Activated CD8-positive, alpha-beta memory T cell treated with anti-CD3 and anti-CD28 coated beads for 4 hours (primary cell): ENCODE measurements at places on chromosomes 16 and 17.
A peak's percentile ranks its signal among the peaks of the same experiment; 100 is the strongest.

GRCh38 chr17:48048384-48049126 is 396 bp downstream of the NFE2L1 start:
- no peak for DNase-seq

- no peak for DNase-seq
These were observed 38.4 kb downstream of the RMI2 start for GRCh38 chr16:11383481-11384183.

DNA sequence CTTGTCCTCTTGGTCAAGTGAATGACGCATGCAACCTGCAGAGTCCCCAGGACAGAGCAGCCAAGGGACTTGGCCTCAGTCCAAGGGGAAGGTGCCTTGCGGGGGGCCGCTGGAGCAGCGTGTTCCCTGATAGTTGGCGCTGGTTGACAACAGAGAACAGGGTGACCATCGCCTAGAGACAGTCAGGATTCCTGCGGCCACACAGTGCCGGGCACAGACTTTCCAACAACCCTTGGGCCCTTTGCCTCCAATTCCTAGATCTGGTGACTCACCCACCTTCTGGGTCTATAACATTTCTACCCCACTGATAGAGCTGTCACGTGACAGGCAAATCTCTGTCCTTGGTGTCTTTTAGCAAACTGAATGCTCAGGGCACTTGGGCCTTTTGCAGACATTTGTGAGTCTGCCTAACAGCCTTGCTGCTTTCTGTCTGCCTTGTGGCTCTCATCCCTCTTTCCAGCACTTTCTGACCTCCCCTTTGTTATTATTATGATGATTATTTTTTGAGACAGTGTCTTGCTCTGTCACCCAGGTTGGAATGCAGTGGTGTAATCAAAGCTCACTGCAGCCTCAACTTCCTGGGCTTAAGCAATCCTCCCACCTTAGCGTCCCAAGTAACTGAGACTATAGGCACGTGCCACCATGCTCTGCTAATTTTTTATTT is 11.9 kb upstream of the TEDC2 start:
- no peak for DNase-seq

GRCh38 chr17:29716566-29716965 is 93.9 kb upstream of the CORO6 start:
- no peak for DNase-seq

DNA sequence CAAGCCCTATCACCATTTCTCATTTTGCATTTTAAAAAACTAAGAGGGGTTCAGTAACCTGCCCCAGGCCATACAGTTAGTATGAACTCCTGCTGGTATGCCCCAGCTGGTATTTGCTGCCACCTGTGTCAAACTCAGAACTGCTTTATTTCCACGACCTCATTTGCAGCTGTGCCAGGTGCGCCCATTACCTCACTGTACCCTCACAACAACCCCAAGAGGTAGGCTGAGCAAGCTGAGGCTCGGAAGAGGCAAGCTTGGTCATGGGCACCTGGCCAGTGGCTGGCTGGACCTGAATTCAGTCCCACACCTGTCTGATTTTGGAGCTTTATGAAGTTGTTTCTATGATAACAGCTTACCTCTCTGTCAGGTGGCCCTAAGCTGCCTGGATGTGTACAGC is 7.6 kb downstream of the EPN2 start:
- DNase-seq, result no peak

DNA sequence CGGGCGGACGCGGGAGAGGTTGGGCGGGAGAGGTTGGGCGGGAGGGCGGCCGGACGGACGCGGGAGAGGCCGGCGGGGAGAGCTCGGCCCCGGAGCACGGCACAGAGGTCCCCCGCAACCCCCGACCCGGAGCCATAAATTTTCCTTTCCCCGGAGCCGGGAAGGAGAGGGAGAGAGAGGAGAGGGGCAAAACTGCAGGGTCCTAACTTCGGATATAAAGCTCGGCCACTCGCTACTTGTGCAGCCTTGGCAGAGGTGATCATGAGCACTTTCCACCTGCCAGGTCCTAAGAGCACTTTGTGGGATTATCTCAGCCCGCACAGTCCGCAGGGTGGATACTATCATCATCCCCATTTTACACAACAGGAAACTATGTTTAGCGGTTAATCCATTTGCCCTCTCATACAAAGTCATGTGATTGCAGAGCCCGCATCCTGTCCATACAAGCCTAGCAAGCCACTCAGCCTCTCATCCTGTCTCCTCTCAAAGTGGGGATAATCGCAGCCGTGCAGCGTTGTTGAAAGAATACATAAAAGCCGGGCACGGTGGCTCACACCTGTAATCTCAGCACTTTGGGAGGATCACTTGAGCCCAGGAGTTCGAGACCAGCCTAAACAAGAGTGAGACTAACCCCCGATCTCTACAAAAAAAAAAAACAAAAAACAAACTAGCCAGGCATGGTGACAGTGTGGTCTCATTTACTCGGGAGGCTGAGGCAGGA is 780 bp upstream of the DCAKD start:
- DNase-seq, result peak; percentile 5

DNA sequence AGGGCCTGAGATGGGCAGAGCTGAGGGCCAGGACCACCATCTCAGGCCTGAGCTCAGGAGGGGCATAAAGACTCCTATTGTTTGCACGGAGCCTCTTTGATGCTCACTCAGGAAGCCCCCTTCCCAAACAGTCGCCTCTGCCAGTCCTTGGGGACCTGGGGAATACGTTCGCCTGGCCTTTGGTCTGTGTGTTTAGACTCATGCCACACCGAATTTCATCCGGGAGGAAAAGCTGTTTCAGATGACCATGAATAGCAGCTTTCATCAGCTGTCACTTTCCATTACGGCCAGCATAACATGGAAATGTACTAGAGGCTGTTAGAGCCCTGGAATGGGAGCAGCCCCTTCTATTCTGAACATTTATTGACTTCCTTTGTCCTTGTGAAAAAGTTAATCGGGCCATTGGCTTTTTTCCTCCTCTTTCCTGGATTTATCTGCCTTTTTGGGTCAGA is 139.0 kb downstream of the HS3ST3A1 start:
- no peak for DNase-seq

DNA sequence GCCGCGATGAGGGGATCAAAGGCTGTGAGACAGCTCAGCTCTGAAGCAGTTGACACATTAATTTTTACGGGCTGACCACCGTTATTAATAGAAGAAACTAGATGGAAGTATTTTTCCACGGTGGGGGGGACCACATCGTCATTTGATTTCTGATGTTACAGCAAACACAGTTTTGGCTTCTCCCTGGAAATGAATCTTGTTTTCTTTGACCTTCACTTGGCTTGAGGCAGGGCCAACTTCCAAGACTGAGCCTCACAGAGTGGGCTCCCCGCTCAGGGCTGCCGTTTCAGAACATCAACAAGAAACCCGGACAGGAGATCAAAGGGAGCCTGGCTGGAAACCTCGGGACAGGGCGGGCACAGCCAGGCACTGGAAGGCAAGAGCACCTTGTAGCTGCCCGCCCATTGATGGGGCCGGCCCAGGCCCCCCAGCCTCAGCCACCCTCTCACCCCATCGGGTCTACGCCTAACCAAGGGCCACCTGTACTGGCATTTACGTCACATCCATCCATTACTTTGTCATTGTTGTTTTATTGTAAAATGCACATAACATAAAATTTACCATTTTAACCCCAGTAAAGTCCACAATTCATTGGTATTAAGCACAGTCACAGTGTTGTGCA is 124.6 kb downstream of the C16orf95 start:
- DNase-seq, result no peak

DNA sequence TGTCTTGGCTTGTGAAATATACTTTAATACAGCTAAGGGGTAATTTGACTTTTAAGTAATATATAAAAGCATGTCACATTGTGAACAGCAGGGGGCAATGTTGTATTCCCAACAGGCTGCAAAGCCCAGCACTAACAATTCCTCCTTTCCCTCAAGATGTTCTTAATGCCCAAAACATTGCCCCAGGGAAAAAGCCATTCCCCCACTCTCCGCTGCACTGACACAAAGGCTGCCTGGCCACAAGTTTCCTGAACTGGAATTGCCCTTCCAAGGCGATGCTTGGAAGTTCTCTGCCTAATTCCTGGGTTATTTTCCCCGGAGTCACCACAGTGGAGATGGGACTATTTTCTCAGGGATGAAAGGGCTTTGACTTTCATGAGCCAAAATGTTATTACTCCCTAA is 27.2 kb downstream of the CLEC16A start:
- DNase-seq, result no peak

DNA sequence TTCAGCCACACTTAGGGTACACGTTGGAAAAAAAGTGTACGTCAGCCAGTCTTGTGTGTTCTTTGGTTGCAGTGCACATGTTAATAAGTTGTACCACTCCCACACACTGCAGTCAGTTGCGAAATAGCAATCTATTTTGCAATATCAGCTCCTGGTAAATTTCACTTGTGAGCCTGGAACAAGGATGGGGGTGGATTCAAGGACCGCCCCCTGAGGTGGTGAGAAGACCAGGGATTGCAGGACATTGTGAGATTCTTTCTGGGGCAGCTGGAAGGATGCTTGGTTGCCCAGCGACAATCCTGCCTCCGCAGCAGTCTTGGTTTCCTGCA is 78.6 kb upstream of the ZFHX3 start:
- DNase-seq, result no peak

DNA sequence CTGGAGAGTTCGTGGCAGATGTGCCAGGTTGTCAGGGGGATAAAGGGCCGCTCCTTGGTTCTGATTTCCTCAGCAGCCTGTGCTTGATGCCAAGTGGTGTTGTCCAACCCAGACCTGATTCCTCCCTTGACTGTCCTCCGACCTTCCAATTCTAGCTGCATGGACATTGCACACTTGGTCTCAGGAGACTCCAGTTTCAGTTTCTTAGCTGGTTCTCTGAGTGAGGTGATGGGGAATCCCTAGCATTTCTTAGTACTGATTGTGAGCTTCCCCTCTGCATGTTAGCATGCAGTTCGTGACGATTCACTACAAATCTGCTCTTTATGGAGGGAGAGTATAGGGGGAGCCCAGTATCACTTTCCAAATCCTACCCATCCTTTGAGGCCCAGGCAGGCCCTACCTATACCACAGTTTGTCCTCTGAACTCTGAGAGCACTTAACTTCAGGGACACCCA is 12.4 kb upstream of the CCR7 start:
- DNase-seq, result no peak

DNA sequence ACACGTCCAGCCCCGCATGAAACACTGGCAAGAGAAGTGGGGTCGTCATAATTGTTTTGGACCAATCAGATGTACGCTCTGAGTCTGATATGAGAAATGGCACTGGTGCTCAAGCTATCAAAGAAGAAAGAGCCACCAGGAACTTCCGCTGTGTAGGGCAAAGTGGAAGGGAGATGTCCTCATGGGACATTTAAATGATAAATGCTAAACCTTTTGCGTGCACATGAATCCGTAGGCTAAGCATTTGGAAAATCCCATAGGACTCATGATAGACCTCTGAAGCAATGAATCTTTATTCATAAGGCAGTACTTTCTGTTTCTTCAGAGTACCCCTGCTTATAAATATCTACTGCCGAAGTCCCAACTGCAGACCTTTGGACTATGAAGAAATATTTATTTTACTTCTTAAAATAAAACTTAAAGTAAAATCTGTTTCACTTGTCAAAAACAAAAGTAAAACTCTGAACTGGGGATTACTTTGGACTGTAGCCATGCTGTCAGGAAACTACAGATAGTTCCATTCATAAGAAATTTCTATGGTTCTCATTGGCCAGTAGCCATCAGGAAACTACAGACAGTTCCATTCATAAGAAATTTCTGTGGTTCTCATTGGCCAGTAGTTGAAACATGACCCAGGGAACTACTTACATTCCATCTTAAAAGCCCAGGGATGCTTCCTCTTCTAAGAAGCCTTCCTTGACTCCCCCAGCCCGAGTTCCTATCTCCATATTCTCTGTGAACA is 335.1 kb downstream of the HS3ST4 start:
- no peak for DNase-seq

GRCh38 chr16:72879846-72880245 is 168.1 kb downstream of the ZFHX3 start:
- DNase-seq, result no peak

DNA sequence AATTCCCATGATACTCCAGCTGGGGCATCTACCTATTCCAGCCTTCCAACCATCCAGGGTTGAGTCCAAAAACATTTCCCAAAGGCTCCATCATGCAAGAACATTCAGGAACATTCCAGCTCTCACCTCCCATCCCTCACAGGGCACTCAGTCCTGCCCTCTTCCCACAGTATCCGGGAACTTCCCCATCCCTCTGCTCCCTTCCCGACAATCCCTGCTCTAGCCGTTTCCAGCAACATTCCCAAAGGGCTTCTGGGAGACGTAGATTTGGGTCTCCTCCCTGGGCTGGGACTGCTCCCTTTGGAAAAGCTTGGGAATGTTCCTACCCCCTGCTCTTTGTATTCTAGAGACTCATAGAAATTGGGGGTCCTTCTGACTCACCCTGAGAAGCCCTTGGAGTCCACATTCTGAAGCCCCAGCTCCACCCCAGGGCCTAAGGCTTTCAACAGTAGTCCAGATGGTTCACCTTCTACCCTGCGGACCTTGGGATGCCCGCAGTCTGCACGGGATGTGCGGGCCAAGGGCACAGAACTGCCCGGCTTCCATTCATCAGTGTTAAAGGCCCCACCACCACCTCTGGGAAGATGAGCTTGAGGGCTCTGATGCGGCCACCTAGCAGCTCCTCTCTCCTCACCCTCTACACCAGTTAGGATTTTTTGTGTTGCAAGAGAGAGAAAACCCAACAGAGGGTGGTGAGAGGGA is 25.4 kb downstream of the NGFR start:
- no peak for DNase-seq

DNA sequence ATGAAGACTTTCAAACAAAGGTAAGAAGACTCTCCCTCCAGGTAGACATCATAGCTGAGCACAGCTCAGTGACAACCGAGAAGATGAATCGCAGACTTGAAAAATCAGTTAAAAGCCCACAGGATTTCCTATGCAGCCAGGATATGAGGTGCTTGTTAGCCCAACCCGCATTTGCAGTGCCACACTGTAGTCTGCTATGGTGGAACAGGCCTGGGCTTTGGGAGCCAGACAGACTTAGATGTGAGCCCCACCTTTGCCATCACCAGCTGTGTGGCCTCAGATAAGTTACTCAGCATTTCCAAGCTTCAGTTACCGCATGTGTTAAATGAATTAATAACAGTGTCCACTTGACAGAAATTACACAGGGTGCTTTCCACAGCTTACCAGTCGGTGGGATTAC is 204.4 kb upstream of the HS3ST3A1 start:
- no peak for DNase-seq

DNA sequence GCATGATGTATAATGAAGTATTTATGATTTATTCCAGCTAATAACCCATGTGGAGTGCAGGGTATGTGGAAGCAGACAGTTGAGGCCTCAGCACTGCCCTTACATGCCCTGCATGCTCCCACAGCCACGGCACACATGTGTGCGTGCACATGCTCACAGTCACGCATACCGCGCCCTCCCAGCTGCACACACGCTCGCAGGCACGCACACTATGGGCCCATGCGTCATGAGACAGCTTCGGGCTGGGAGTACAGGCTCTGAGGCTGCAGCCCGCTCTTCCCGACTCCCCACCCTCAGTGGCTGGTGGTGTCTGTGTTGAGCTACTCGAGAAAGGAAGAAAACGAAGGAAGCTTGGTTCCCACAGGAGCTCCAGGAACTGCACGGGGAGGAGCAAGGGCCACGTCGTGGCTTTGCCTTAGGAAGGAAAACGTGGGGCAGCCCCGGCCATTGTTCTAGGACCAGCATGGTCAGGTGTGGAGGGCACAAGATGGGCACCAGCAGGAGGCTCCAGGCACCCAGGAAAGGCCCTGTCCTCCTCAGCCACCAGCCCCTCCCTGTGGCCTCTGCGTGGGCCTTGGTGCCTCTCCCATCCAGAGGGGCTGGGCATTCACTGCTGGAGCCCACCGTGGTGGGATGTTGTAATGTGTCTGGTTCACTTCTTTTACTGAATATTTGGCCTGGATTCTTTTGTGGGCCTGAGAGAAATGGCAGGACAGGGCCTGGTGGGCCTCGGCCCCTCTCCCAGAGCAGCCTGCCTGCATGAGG is 27.5 kb upstream of the CDH15 start:
- no peak for DNase-seq
